Urinary bladder (tissue), 4 donors: ENCODE measurements at places on chromosomes 6 and 20. TPM values are rescaled to one million over a fixed set of nuclear protein-coding genes. Genes with fewer than 3 reads are reported as not detected.

Gene DTD1
- 18.0 TPM for total RNA-seq

Gene AKAP12
- 226 TPM for total RNA-seq

Gene ZFP57
- total RNA-seq = not detected

Gene MUC21
- not detected for total RNA-seq

Gene MARCKS
- 193 TPM for total RNA-seq

Gene GOPC
- 71.5 TPM for total RNA-seq

Gene TGM3
- total RNA-seq = not detected

Gene PKHD1
- 3.6 TPM for total RNA-seq
